ENCODE measurements at places on chromosomes 2 and 18. TPM values are rescaled to one million over a fixed set of nuclear protein-coding genes. Genes with fewer than 3 reads are reported as not detected.

- peak; percentile 50 for DNase-seq
These were observed 354.6 kb upstream of the SETBP1 start for GRCh38 chr18:44325903-44326635.

- no peak for DNase-seq
These were observed 32.7 kb downstream of the QPCT start for GRCh38 chr2:37377187-37377532.

The RGPD4 gene
- total RNA-seq = 0.19 TPM

The UPP2 gene
- total RNA-seq = not detected

The RUFY4 gene
- total RNA-seq = 2.6 TPM

The NABP1 gene
- total RNA-seq = 26.9 TPM

- no peak for DNase-seq
These were observed 89.0 kb downstream of the EIPR1 start for GRCh38 chr2:3288470-3289170.

DNA sequence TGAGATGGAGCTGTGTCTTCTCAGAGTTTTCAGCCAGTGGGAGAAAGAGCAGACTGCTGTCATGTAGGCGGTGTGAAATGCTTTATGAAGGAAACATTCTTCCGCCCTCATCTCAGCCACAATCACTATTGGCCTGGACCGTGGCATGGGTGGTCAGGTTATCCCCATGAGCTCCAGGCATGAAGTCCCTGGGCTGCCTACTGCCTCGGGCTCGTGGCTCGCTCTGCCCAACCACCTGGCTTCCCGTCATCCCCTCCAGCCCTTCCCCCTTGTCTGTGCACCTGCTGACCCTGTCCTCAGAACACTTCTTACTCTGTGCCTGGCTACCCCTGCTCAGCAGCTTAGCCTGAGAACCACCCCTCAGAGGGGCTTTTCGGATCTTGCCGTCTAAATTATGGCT lies 15.5 kb downstream of the COLEC11 start:
- no peak for DNase-seq

DNA sequence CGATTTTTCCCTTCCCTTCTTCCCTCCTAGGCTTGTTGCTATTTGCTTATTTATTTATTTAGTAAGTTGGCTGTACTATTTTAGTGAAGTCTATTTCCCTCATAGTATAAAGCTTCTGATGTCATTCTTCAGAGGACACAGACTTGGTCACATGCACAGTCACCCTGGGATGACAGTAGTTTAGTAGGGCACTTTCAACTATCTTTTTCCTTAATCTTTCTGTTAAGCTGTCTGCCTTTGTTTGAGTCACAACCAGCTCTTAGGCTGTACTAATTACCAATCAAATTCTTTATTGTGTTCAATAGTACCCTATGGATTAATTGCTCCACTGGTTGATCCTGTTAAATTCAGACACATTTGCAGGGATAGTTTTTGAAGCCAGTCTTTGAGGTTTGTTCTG lies 26.9 kb upstream of the RAB31 start:
- DNase-seq = no peak

The DPP4 gene
- 23.9 TPM for total RNA-seq

GRCh38 chr2:128325611-128326181 lies 7.0 kb upstream of the HS6ST1 start:
- no peak for DNase-seq

DNA sequence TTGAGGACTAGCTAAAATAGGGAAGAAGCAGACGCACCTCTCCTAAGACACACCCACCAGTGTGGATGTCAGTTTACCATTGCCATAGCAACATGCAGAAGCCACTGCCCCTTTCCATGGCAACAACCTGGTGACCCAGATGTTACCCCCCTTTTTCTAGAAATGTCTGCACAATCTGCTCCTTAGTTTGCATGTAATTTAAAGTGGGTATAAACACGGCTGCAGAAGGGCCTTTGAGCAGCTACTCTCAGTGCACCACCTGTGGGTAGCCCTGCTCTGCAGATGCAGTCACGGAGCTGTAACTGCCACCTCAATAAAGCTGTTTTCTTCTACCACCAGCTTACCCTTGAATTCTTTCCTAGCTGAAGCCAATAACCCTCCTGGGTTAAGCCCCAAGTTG lies 87.1 kb downstream of the FBXO15 start:
- DNase-seq = peak; percentile 78

DNA sequence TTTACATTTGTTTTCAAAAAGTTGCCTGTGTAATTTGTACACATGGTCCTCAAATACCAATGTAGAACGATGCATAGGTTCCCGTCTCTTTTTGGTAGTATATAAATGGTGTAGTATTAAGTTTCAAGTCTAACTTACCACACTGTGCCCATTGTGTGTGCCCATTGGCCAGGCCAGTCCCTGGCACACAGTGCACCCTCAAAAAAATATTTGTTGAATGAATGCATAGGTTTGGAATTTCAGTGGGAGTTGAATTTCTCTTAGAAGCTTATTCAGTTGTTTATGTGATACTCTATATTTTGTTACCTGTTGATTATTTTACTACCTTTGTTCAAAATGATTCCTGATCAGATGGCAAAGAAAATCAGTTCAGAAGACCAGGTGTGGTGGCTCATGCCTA lies 30.1 kb downstream of the IDH1 start:
- DNase-seq = no peak

- no peak for DNase-seq
These were observed 132.3 kb upstream of the RND3 start for GRCh38 chr2:150619607-150620330.

DNA sequence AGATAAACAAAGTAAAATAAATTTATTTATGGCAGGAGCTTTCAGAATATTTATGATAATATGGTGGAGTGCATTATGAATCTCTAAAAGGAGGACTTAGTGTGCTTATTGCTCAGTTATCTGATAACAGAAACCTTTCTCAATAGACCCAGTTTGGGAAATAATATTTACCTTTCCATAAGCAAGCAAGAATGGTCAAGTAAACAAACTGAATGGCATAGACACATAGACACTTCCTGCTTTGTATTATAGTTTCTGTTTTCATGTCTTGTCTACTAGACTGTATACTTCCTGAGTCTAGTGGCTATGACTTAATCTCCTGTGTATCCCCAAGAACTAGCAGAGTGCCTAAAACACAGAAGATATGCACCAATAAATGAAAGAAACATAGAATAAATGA lies 87.8 kb downstream of the UPP2 start:
- no peak for DNase-seq

GRCh38 chr18:31736630-31737029 lies 24.1 kb downstream of the SLC25A52 start:
- DNase-seq = no peak

All from thymus (tissue), 14 donors.